ENCODE measurements at places on chromosomes 13 and 19. TPM values are rescaled to one million over a fixed set of nuclear protein-coding genes. Genes with fewer than 3 reads are reported as not detected.

The IFNL1 gene
- not detected for total RNA-seq

The S1PR5 gene
- 0.72 TPM for total RNA-seq

The ZNF723 gene
- total RNA-seq, result not detected

The RAB20 gene
- total RNA-seq, result 30.8 TPM

The ZNF154 gene
- total RNA-seq, result 11.6 TPM

The GADD45B gene
- 114 TPM for total RNA-seq

DNA sequence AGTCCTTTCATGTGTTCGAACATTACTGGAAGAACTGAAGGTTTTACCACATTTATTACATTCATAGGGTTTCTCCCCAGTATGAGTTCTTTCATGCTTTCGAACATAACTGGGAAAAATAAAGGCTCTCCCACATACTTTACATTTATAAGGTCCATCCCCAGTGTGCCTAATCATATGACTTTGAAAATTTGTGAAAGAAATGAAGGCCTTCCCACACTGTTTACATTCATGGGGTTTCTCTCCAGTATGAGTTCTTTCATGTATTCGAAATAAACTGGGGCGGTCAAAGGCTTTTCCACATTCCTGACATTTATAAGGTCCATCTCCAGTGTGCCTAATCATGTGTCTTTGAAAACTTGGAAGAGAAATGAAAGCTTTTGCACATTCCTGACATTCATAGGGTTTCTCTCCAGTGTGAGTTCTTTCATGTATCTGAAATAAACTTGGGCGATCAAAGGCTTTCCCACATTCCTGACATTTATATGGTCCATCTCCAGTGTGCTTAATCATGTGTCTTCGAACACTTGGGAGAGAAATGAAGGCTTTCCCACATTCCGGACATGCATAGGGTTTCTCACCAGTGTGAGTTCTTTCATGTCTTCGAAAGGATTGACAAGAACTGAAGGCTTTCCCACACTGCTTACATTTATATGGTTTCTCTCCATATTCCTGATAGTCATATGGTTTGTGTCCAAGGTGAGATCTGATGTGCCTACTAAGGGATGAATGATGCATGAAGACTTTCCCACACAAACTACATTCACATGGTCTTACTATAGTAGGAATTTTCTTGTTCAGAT is 24.0 kb downstream of the ZNF564 start:
- DNase-seq, result no peak

DNA sequence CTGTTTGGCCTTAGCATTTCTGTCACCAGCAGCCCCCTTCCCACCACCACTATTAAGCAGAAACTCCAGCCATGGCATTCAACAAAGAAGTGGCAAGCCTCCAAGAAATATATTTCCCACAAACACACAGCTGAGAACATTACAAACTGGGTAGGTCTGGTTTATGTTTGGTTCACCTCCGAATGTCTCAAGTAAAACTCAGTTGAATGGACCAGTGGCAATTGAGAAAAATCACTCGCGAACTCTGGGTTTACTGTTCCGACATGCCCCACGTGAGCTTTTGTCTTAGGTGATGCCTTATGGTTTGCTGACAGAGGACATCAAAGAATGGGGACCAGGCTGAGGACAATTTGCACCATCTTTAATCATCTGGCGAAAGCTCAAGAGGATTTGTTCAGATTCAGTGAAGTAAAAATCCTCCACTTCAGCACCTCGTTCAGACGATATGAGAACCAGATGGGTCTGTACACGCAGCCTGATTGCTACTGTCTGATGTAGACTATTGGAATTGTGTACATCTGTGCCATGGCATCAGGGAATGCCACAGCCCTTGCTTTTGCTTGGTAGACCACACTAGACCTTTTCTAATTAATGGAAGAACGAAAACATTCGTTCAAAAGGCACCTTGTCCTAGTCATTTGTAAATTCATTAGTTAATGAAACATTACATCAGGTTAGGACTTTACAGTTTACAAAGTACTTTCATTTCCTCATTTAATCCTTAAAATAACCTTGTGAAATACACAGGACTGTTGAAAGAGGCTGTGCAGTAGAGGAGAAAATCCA is 59.4 kb downstream of the SLC10A2 start:
- DNase-seq, result no peak

DNA sequence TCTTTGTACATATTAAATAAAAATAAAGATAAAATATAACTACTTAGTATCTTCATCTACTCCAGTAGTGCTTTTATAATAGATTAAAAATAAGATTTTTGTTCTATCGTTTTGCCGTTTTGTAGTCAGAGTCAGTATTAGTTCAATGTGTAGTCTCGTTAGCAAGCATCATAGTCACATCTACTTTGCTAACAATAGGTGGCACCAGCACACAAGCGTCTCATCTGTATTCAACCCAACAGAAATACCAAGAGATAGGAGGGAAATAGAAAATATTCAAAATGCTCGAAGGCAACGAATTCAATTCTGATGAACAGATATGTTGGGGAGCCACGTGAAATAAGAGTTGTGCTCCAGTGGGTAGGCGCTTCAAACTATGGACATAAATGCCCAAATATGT is 21.4 kb upstream of the MICU2 start:
- DNase-seq, result peak; percentile 33

GRCh38 chr19:54271106-54271505 is 9.8 kb downstream of the LILRB2 start:
- DNase-seq, result peak; percentile 44

GRCh38 chr19:38384209-38385027 is 3.4 kb downstream of the GGN start:
- no peak for DNase-seq

- DNase-seq, result no peak
These were observed 26.4 kb downstream of the GRTP1 start for GRCh38 chr13:113337556-113337955.

GRCh38 chr13:99585609-99586008 is 84.3 kb downstream of the TM9SF2 start:
- no peak for DNase-seq

- DNase-seq, result no peak
These were observed 2.4 kb upstream of the PRR12 start for GRCh38 chr19:49588365-49589122.

DNA sequence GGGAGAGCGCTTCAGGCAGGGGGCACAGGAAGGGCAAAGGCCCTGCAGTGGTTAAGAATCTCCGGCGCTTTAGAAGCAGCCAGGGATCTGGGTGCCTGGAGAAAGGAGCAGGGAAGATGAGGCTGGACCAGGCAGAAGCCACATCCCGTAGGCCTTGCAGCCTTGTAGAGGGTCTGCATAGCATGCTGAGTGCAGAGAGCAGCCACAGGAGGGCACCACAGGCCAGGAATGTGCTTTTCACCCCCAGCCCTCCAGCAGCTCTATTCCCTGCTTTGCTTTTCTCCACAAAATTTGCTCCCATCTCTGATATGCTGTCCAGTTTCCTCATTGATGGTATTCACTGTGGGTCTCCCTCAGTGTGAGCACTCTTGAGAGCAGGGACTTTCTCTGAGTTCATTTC is 5.7 kb downstream of the WDR62 start:
- peak; percentile 70 for DNase-seq

Measured in adrenal gland (tissue), 19 donors.